Fibroblast of skin of abdomen (primary cell): ENCODE measurements at places on chromosomes 5 and 9.

DNA sequence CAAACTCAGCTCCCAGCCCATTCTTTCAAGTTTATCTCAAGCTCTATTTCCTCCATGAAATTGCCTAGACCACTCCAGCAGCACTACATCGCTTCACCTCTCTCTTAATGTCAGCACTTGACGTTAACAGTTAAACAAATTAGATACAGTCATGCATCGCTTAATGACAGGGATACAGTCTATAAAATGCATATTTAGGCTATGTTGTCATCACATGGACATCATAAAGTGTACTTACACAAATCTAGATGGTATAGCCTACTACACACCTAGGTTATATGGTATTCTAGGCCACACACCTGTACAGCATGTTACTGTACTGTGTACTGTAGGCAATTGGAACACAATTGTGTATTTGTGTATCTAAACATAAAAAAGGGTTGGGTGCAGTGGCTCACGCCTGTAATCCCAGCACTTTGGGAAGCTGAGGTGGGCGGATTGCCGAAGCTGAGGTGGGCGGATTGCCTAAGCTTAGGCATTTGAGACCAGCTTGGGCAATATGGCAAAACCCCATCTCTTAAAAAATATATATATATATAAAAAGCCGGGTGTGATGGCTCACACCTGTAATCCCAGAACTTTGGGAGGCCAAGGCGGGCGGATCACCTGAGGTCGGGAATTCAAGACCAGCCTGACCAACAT lies 13.4 kb upstream of the PCSK5 start:
- DNase-seq, result no peak

GRCh38 chr9:35518225-35518821 lies 28.4 kb downstream of the RUSC2 start:
- peak; percentile 98 for DNase-seq

- no peak for DNase-seq
Observed at GRCh38 chr5:38796742-38797108, 49.1 kb upstream of the OSMR start.

DNA sequence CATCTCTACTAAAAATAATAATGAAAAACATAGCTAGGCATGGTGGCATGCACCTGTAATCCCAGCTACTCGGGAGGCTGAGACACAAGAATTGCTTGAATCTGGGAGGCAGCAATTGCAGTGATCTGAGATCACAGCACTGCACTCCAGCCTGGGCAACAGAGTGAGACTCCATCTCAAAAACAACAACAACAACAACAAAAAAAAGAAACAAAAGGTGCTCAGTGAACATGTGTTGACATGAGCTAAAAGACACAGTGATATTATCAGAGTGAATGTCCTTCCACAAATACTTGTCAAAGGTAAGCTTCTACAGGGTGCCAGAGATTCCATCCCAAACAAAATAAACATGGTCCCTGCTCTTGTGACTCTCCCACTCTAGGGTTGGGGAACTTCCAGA lies 75.2 kb upstream of the LMX1B start:
- no peak for DNase-seq

- no peak for DNase-seq
Observed at GRCh38 chr9:33455945-33456344, 8.6 kb upstream of the AQP3 start.

GRCh38 chr9:12643686-12644085 lies 49.5 kb upstream of the TYRP1 start:
- peak; percentile 48 for DNase-seq
